ENCODE measurements at places on chromosomes 7 and 10.
A peak's percentile ranks its signal among the peaks of the same experiment; 100 is the strongest.

DNA sequence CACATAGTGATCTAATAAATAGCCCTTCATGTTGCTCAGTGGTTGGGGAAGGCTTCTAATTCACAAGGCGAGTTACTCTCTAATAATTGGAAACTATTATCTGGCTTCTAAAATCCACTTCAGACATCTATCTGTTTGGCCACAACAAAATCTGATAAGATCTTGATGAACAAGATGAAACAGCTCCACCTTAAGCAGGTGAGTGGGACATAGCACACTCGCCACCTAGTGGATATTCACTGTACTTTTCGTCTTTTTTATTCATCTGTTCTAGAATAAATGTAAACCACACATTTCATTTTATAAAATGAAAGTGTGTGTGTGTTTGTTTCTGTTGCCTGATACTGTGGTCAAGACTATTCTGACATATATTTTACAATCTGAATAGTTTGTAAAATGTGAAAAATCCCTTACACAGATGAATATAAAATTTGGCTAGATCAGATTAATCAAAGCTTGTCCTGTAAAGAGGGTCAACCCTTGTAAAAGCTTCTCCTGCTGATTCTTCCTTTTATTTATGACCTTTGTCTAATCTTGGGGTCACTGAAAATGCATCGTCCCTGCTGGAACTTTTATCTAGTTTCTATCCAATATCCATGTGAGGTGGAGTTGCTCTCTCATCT is 26.5 kb upstream of the CNTNAP2 start:
- DNase-seq: peak; percentile 67

- DNase-seq: no peak
These were observed 34.5 kb downstream of the MKI67 start for GRCh38 chr10:128091636-128092210.

DNA sequence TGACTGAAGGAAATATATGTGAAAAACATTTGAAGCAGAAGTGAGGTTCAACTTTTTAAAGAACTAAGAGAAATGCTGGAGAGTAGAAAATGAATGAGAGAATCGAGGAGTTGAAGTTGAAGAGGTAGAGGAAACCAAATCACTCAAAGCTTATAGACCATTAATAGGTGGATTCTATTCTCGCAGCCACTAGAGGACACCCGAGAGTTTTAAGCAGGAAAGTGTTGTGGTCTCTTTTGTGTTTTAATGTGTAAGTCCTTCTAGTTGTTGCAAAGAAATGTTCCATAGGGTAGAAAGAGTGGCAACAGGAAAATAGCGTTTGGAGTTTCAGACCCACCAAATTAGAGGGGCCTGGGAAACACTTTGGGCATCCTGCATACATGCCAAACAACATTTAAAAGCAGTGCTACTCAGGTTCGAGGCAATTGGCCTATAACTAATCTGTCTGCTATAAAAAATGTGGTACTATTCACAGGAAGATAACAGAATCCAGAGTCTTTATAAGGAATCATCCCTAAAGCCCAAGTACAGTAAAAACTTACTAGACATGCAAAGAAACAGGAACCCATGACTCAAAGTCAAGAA is 75.3 kb upstream of the TAS2R16 start:
- peak; percentile 46 for DNase-seq

DNA sequence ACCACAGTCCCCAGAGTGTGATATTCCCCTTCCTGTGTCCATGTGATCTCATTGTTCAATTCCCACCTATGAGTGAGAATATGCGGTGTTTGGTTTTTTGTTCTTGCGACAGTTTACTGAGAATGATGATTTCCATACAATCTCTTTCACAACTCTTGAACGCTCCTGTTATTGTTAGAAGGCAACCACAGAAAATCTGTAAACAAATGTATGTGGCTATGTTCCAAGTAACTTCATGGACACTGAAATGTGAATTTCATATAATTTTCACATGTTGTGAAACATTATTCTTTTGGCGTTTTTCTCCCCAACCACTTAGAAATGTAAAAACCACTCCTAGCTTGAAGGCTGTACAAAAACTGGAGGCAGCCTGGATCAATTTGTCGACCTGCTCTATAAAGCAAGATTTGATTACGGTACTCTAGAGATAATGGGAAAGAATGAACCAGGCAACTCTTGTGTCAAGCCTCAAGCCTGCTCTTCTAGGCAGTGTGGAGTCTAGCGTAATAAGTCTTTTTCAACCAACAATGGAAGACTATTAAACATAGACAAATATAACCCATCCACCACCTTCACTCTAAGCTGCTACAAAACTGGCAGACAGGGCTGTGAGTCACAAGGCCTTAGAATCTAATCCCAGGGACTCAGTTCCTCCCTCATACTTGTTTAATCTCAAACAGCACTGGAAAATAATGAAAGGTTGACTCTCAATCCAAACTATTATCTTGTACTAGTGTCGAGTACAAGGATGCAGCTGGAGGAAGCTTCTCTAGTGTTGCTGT is 22.7 kb downstream of the ARL3 start:
- no peak for DNase-seq

DNA sequence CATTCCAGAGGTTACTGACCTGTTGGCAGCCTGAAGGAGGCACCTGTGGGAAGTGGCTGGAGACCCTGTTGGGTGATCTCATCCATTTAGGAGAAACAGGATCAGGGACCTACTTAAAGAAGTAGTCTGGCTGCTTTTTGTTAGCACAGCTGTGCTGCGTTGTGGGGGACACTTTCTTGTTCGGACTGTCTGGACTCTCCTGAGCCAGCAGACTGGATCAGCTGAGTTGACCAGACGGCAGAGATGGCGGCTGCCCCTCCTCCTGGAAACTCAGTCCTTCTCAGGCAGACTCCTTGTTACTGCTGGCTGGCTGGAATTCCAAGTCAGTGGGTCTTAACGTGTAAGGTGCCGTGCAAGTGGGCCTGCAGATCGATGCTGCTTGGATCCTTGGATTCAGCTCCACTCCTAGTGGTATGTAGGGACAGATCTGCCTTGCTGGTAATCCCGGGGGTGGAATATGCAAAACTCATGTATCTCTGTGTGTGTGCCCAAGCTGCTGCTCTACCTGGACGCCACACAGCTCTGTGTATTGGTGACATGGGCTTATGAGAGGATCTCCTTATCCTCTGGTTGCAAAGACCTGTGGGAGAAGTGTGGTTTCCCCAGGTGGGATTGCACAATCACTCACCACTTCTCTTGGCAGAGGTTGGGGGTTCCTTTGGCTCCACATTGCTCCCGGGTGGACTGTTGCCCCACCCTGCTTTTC is 87.3 kb downstream of the CCSER2 start:
- DNase-seq: no peak

- DNase-seq: no peak
These were observed 121.4 kb downstream of the MAGI2 start for GRCh38 chr7:79332091-79332490.

DNA sequence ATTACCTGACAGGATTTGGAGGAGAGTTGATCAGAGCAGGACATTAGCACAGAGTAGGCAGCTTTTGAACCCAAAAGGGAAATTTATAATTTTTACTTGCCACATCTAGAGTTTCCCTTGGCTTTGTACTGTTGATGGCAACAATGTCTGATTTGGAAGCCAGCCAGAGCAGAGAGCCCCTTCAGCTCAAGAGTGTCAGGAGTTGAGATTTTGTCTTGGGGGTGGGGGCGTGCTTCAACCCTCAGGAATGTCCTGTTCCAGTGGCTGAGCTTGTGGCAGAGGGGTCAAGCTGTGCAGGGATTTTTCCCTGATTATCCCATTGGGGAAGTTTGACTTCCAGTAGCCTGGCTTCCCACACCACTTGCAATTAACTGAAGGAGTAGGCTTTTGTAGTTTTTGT is 27.0 kb downstream of the SP4 start:
- DNase-seq: no peak

- DNase-seq: no peak
These were observed 5.5 kb upstream of the ZNF316 start for GRCh38 chr7:6631605-6632004.

- DNase-seq: no peak
These were observed 22.5 kb upstream of the VAX1 start for GRCh38 chr10:117160567-117160966.

DNA sequence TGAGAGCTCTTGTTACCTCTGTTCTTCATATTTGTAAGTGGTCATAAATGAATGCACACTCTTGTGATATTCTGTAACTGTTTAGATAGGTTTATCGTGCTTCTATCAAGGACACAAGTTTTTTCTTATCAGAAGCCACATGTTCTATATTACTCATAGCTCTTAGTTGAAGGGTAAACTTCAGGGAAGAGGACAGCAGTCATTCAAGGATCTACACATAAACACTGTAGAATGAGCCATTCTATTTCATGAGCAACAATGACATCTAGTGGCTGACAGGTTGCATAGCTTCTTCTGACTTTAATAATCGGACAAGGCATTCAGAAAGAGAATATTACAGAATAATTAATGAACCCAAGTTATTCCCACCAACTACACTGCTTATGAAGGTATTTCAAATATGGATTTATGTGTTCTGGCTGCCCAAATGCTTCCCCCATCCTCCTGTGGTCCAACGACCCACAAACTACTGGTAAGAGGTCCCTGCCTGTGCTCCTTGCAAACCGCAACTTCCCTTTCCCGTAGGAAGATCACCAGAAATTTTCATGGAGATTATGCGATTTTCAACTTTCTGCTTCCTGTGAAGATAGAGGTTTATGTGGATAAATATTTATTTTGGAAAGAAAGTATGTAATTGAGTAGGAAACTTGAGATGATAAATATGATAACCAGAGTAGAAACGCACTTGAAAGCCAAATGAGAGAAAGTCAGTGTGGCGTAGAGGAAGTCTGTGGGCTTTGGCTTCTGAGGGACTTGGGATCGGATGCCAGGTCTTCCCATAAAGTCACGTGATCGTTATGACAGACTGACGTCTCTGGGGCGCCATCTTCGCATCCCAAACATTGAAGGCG is 16.8 kb upstream of the ABCB5 start:
- DNase-seq: peak; percentile 79
